ENCODE measurements at places on chromosomes 4 and X.
A peak's percentile ranks its signal among the peaks of the same experiment; 100 is the strongest.

DNA sequence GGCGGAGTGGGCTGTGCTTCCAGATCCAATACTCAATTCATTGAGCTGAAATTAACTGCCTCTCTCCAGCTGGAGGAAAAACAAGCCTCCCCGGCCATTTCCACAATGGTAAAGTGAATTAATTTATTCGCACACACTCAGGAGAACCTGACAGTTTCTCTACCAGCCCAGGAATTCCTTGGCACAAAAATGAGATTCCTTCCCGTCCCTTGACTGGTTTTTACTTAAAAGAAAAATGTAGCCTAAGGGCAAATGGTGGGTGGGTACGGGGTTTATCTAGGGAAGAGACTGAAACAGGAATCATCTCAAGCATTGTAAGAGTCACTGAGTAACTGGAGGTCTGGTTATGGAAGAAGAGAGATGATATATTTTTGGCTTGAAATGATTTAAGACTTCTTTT is 102.7 kb downstream of the VCX3A start:
- DNase-seq, result no peak

DNA sequence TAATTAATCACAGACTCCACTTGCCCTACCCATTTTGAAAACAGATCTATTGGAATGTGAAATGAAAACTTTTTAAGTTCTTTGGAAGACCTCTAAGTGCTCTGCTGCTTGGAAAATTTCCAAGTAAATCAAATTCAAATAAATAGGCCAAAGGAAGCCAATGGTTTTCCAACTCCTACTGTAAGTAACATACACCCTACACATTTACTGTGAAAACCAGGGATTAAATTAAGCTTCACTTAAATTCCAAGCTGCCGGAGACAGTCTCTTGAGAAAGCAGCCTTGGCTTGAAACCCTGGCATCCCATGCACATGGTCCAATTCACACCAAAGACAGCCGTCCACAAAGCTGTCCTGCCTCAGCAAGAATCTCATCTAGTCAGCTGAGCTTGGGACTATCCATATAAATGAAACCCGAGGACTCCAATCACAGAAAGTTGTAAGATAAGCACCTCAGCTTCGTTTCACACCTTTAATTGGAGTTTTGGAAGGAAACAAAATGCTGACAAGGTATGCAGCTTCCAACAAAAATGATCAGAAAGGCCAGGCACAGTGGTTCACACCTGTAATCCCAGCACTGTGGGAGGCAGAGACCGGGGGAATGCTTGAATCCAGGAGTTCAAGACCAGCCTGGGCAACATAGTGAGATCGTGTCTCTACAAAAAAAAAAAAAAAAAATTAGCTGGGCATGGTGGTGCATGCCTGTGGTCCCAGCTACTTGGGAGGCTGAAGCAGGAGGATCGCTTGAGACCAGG is 88.6 kb downstream of the APBB2 start:
- no peak for DNase-seq

GRCh38 chrX:152725409-152725808 is 8.1 kb downstream of the CSAG1 start:
- no peak for DNase-seq

DNA sequence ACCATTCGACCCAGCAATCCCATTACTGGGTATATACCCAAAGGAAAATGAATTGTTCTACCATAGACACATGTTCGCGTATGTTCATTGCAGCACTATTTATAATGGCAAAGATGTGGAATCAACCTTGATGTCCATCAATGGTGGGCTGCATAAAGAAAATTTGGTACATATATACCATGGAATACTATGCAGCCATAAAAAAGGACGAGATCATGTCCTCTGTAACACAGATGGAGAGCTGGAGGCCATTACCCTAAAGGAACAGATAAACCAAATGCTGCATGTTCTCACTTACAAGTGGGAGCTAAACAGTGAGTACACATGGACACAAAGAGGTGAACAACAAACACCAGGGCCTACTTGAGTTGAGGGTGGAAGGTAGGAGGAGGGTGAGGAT is 45.1 kb downstream of the SCML2 start:
- DNase-seq, result no peak

GRCh38 chr4:123974386-123975149 is 578.0 kb downstream of the SPRY1 start:
- no peak for DNase-seq

DNA sequence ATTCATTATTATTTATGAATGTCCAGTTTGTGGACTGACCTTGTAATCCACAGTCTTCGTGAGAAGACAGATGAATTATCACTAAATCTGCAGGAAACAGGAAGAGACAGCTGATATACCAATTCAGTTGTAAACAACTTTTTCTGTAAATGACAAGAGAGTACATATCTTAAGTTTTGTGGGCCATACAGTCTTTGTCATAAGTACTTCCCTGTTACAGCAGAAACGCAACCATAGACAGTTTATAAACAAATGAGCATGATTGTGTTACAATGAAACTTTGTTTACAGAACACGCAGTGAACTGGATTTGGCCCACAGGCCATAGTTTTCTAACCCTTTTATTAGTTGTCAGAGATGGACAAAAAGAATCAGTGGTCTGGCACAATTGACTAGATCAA is 443.4 kb downstream of the PDGFC start:
- DNase-seq, result no peak

DNA sequence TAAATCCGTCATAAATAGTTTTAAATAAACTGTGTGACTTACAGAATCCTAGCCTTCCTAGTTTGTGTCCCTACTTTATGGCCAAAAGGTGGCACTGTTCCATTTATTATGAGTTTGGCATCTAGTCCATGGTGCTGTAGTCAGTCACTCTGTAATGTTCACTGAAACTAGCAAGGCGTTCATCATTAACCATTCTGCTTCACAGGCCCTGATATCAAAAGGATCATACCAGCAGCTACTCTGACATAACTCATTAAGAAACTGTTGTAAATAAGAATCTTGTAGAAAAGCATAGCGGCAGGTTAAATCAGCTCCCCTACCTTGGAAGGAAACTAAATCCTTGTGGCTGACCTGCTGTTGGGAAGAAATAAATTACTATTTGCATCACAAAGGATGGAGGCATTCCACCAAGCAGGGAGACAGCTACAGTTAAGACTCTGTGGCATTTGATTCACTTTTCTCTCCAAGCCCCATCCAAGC is 919.6 kb upstream of the DIAPH2 start:
- DNase-seq, result no peak

DNA sequence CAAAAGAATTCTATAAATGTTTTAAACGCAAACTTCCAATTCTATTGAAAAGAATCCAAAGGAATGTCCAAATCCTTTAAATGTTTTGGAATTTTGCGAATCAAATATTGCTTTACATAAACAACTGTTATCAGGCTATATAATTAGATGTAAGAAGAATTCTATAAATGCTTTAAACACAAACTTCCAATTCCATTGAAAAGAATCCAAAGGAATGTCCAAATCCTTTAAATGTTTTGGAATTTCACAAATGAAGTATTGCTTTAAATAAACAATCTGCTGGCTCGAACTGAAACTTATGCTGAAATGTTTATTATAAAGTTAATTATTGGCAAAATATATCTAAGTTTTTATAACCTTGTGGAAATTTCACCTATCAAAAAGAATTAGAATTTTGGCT is 16.1 kb downstream of the DAPP1 start:
- no peak for DNase-seq

GRCh38 chr4:174318829-174319764 is 35.4 kb downstream of the CEP44 start:
- no peak for DNase-seq

DNA sequence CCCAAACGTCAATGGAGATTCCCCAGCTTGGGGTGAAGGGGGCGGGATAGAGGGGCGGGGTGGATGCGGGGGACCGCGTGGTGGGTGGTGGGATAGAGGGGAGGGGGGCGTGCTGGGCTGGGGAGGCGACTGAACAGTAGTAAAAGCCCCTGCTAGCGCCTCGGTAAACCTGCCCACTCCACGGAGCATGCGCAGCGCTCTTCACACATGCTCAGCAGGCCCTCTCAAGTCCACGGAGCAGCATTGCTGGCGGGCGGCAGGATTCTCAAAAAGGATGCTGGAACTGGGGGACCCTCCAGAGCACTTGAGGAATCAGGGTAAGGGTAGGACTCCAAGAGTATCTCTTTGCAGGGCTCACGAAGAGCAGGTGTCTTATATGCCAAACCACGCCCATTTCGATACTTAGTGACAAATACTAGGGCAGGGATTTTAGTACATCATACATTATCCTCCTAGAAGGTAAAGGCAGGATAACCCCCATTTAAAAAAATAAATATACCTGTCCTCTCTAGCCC is 378 bp upstream of the RPS6KA6 start:
- DNase-seq, result peak; percentile 3

DNA sequence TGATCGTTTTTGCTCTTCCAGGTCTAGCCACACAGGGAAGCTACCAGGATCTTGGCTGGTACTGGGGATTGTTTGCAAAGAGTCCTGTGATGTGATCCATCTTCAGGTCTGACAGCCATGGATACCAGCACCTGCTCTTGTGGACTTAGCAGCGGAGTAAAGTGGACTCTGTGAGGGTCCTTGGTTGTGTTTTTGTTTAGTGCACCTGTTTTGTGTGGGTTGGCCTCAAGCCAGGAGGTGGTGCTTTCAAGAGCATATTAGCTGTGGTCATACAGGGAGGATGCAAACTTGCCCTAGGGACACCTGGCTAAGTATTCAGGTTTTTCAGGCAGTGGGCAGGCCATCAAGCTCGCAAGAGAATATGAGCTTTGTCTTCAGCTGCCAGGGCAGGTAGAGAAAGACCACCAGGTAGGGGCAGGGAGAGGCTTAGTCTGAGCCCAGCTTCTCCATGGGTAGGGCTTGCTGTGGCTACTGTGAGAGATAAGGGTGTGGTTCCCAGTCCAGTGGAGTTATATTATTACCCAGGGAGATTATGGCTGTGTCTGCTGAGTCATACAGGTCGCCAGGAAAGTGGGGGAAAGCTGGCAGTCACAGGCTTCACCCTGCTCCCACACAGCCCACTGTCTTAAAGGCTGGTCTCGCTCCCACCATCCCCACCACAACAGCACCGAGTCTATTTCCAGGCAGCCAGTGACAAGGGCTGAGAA is 293.7 kb downstream of the PCDH18 start:
- no peak for DNase-seq

- no peak for DNase-seq
Observed at GRCh38 chr4:100372432-100372831, 145.4 kb downstream of the EMCN start.

- DNase-seq, result no peak
Observed at GRCh38 chrX:130080791-130081367, 29.4 kb downstream of the ELF4 start.

DNA sequence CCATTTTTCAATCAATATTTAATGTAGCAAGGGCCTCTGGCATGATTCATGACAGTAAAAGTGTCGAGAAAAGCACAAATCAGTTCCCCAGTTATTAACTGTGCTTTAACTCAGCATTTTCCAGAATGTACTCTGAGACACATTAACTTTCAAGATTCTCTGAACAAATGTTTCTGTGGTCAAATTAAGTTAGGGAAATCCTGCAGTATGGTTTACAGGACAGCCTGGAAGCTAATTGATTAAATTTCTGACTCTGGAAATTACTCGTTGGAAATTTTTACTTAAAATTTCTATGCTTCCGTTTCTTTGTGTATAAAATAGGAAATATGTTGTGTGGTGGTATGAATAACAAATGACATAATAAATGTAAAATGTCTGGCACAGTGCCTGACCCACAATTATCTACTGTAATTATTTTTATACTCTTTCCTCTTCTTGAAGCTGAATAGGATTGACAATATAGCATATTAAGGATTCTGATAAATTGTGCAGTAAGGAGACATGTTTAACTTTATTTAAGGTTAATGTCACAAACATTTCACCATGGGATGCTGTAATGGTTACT is 33.7 kb downstream of the STK32B start:
- DNase-seq, result no peak

DNA sequence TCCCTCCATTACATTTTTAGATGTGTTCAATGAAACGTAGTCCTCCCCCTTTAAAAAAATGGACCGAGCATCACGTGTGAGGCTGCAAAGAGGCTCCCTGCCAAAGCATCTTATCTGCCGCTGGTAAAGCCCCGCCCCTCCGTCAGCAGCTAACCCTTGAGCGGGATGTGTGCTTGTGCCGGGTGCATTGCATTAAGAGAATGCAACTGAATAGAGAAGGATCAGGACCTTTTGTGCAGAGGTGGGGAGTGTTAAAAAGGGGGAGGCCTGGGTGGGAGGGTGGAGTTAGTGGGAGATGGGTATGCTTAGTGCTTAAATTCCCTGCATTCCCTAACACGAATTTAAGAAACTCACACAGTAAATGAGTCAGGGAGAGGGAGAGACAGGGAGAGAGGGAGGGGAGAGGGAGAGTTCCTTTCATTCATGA is 66.0 kb downstream of the TBL1X start:
- DNase-seq, result peak; percentile 14

- DNase-seq, result no peak
Observed at GRCh38 chr4:87565746-87566145, 36.6 kb upstream of the SPARCL1 start.

DNA sequence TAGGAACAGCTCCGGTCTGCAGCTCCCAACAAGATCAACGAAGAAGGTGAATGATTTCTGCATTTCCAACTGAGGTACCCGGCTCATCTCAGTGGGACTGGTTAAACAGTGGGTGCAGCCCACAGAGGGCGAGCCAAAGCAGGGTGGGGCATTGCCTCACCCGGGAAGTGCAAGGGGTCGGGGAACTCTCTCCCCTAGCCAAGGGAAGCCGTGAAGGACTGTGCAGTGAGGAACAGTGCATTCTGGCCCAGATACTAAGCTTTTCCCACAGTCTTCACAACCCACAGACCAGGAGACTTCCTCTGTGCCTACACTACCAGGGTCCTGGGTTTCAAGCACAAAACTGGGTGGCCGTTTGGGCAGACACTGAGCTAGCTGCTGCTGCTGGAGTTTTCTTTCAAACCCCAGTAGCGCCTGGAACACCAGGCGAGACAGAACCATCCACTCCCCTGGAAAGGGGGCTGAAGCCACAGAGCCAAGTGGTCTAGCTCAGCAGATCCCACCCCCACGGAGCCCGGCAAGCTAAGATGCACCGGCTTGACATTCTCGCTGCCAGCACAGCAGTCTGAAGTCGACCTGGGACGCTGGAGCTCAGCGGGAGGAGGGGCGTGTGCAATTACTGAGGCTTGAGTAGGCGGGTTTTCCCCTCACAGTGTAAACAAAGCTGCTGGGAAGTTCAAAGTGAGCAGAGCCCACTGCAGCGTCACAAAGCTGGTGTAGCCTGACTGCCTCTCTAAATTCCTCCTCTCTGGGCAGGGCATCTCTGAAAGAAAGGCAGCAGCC is 84.6 kb downstream of the THOC2 start:
- no peak for DNase-seq

DNA sequence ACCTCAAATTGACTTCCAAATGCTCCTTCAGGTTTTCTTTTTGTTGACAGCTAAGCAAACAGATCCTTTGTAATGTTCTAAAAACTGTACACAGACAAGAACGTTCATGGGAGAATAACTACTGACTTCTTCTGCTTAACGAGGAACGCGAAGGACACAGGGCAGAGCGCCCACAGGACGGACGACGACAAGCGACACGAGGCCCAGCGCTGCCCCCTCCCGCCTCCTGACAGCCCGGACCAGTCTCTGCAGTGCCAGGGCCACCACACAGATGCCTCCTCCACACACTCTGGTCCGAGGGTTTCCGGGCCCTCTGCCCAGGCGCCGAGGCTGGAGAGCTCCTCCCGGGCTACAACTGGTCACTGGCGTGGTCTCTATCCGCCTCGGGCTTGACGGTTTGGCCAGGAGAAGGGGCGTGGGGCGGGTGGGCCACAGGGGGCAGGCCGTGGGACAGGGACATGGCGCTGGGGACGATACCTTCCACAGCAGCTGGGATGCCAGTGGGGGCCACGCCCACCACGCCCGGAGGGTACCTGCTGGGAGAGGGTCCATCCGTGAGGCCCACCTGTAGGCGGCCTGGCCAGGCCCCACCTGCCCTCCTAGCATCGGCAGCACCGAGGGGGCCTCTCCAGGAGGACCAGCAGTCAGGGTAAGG is 36.9 kb downstream of the CTBP1 start:
- no peak for DNase-seq

GRCh38 chr4:79695848-79696247 is 287.8 kb upstream of the GK2 start:
- no peak for DNase-seq
